NCI-H69 (cell line): ENCODE measurements at places on chromosomes 12 and 14.

DNA sequence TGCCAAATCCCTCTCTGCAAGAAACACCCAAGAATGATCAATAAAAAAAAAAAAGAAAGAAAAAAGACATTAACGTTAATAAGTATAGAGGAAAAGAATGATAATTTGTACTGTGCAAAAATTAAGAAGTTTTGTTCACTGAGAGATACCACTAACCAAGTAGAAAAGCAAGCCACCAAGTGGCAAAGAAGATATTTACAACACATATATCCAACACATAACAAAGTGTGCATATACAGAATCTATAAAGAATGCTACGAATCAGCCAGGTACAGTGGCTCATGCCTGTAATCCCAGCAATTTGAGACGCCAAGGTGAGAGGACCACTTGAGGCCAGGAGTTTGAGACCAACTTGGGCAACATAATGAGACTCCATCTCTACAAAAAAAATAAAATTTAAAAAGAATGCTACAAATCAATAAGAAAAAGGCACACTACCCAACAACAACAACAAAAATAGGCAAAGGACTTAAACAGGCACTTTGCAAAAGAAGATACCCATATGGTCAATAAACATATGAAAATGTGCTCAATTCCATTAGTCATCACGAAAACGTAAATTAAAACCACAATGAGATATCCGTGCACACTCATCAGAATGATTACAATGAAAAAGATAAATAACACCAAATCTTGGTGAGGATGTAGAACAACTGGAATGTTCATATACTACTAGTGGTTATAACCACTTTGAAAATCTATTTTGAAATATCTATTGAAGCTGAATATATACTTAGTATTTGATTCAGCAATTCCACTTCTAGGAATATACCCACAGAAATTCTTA, 19.8 kb downstream of the GALNT4 start:
- no peak for DNase-seq

GRCh38 chr14:99821519-99822508, 28.6 kb downstream of the EML1 start:
- DNase-seq = peak; percentile 49

DNA sequence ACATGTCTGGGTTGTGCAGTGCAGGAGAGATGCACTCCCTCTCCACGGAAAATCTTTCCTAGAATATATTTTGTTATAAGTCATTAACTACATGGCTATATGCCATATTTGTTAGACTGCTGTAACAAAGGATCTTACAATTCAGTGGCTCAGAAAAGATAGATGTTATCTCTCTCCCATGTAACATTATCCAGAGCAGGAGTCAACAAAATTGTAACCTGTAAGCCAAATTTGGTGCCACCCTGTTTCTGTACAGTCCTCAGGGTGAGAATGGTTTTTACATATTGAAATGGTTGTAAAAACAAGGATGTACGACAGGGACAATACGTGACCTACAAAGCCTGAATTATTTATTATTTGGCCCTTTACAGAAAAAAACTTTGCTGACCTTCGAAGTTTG, 155.5 kb downstream of the KIF21A start:
- no peak for DNase-seq

DNA sequence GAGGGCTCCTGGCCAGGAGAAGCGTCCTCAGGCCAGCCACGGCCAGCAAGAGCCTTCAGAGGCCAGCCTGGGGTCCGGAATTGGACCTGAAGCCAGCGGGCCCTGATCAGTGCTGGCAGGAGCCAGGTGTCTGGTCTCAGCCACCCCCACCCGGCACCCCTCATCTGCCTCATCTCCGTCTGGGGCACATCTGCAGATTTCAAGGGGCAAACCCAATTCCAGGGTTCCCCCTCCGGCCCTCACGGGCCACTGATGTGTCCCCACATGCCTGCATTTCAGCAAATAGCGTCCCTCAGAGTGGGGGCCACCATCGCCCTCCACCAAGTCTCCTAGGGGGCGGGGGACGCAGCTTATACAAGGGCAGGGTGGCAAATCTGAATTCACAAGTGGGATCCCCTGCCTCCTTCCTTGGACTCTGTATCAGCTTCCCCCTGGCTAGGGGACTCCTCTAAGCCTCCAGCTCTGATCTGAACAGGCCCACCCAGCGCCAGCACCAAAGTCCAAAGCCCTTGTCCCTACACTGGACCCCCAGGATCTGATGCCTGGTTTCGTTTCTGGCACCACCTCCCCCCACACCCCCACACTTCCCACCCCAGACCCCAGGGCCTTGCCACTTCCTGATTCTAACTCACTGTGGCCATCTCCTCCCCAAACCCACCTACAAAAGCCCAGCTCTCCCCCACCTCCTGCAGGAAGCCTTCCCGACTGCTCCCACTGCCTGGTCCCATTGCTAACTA, 10.1 kb downstream of the TMEM179 start:
- no peak for DNase-seq

DNA sequence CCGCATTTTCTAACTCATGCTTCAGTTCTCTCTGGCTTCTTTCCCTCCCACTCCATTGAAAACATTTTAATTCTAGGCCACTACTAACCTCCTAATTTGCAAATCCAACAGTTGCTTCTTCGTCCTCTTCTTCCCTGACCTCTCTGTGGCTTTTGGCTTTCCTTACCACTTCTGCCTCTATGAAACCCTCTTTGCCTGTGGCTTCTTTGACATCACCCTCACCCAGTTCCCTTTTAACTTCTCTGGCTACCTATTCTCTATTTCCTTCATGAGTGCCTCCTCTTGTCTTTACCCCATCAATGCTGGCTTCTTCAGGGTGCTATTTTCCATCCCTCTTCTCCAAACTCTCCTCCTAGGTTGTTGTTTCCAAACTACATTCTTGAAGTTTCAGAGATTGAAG, 4.4 kb upstream of the HCFC2 start:
- no peak for DNase-seq

DNA sequence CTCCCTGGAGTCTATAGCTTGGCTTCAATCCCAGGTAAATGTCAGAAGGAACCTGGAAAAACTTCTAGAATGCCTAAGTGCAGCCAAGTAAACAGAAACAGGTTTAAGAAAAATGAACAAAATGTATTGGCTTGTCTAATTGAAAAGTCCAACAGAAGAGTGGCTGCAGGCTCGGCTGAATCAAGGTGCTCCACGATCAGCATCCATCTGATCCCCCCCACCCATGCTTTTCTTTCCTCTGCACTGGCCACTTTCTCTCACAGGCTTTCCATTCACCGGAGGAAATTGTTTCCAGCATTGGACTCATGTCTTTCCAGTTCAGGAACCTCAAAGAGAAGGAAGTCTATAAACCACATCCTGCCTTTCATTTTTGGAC, 42.0 kb upstream of the C14orf180 start:
- no peak for DNase-seq

DNA sequence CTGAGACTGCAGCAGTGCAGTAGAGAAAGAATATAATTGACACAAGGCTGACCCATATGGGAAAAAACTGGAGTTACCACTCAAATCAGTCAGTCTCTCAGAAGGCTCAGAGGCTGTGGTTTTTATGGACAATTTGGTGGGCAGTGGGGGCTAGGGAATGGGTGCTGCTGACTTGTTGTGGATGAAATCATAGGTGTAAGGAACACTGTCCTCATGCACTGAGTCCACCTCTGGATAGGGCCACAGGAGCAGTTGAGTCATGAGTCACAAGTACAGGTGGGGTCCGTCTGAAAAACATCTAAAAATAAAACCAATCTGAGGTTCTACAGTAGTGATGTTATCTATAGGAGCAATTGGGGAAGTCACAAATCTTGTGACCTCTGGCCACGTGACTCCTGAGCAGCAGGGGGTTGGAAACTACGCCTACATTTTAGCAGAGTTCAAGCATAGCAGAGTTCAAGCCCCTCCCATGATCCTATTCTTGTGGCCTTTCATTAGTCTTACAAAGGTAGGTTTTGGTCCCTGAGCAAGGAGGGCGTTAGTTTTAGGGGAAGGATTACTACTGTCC, 18.1 kb upstream of the SGPP1 start:
- no peak for DNase-seq

GRCh38 chr12:57620936-57621496, 9.8 kb downstream of the ARHGEF25 start:
- peak; percentile 55 for DNase-seq

DNA sequence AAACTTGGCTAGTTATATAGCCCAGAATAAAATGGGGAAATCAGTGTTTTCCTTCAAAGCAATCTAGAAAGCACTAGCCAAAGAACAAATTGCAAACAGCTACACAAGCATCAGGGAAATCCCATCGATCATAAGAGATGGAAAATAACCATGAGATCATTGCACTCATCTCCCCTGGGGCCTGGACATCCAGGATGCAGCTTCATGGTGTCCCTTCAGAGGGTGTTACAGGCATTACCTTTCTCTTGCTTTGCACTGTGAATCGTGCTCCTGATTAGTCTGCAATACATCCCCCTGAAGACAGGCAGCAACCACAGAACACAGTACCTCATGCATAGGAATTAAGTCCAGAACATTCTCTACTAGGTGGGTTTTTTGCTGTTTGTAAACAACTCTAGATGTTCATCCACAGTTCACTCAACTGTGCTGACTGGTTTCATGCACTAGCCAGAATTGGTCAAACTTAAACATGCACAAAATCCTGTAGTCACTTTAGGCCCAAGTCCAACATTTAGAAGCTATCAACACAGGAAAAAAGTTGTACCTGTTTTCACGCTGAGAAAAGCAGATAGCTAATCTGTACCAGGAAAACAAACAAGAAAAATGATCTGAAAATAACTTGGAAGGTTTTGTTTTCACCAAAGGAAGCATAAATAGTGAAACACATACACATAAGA, 120.1 kb downstream of the ZFP36L1 start:
- no peak for DNase-seq

DNA sequence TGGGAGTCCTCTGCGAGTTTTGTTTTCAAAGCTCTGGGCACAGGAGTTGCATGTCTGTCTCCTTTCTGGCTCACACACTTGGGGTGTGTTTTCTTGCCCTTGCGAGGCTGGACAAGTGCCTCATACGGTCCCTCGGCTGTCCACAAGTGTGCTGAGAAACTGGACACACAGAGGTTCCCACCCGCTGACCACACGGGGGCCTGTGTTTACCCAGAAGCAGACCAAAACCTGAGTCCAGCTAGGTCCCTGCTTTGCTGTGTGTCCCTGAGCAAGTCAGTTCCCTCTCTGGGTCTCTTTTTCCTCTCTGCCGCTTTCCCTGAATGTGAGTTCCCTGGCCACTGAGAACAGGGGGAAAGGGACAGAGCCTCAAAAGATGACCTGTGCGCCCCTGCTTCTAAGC, 678 bp upstream of the OAS2 start:
- no peak for DNase-seq

GRCh38 chr12:132390287-132391076, 61.1 kb upstream of the GALNT9 start:
- no peak for DNase-seq

- DNase-seq = no peak
Measured at GRCh38 chr14:101478096-101478495, 83.2 kb upstream of the DIO3 start.

GRCh38 chr12:122403115-122403770, 19.2 kb downstream of the CLIP1 start:
- no peak for DNase-seq

GRCh38 chr14:22977434-22977683, 5.0 kb downstream of the AJUBA start:
- peak; percentile 35 for DNase-seq

DNA sequence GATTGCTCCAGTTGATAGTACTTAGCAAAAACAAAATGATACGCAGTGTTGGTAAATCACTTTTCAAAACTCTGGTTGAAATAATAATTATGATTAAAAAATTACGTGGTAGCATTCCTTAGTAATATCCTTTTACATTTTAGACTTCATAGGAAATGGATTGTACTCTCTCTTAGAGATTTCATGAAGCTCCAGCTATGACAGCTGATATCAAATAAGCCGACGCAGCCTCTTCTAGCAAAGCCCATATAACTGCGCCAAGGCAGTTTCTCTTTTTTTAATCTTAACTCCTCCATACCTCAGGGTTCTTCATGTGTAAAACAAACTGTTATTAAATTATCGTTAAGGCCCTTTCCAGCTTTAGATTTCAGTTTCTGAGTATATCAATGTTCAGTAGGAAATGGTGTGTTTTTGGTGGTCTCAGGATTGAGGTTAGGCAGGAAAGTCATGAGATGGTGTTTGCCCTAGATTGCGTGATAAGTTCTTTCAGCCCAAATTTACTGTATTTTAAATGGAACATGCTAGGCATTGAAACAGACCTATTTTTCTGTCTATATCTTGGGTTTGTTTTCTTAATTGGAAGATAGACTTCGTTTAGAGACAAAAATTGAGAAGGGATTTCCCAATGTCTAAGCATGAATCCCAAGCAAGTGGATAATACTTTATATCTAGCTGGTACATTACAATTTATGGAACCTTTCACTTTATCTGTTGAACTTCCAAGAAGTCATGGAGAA, 902 bp upstream of the CFL2 start:
- DNase-seq = no peak
